Stimulated activated CD8-positive, alpha-beta memory T cell treated with anti-CD3 and anti-CD28 coated beads, Interleukin-15, amount 100 ng/mL, for 24 hours (primary cell): ENCODE measurements at places on chromosomes 13 and 19.

DNA sequence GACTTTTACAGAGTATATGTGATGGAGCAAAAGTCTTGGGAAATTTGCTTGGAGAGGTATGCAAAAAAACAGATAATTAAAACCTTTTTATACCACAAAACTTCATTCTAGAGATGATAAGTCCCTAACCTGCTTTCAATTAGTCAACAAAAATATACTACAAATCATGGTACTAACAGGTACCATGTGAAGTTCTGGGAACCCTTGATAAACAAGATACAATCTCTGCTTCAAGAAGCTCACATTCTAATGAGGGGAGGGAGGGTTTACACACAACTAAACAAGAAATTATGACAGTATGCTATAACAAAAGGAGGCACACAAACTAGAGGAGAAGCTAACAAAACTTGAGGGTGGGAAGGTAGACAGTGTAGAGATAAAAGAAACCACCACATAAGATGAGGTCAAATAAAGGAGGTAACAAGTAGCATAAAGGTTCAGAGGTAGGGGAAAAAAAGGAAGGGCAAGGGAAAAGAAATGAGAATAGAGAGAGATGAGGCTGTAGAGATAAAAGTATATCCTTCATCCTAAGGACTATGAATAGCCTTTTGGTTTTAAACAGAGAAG is 91.4 kb downstream of the MYCBP2 start:
- no peak for DNase-seq

DNA sequence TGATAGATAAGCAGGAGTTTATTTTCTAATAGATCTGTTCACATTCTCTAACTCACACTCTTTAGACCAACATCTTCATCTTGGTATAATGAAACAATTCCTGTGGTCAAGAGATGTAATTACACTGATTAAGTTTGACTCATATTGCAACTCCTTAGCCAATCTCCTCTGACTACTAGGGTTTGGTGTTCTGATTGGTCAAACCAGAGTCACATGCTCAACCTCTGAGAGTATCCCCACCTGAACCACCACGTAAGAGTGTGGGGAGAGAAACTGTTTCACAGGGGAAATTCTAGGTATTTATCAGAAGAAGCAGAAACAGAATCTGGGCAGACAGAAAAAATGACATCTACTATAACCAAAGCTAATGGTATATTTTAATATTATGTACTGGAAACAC is 42.4 kb downstream of the UQCRFS1 start:
- no peak for DNase-seq

DNA sequence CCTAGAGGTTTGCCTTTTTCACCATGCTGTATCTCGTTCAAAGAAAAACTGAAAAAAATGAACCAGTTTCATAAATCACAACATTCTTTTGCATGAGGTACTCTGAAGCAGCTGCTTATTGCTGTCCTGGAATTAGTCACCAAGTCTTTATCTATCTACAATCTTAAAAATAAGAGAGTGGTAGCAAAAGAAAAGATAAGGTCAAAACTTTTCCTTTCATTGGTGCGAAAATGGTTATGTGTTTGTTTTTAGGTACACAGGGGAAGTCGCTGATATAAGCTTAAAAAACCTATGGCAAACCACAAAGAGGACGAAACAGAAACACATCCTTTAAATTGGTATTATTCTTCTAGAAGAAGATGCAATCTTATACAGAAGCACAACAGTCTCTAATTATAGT is 20.7 kb downstream of the OBI1 start:
- no peak for DNase-seq

DNA sequence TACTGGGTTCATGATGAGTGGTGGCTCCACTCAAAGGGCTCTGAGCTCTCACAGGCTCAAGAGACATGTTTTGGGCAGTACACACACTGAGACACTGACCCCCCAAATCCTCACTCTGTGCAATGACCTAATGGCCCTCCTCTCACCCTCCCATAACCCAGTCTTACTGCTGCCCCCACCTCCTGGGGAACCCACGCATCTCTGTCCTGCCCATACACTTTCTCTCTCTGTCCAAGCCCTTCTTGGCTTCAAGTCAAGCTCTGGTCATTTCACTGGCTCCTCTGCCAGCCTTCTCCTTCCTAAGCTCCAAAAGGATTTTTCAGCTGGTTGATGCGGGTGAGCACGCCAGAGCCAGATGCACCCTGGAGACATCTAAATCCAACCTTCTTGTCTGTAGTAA is 187.9 kb upstream of the TSHZ3 start:
- DNase-seq: no peak

DNA sequence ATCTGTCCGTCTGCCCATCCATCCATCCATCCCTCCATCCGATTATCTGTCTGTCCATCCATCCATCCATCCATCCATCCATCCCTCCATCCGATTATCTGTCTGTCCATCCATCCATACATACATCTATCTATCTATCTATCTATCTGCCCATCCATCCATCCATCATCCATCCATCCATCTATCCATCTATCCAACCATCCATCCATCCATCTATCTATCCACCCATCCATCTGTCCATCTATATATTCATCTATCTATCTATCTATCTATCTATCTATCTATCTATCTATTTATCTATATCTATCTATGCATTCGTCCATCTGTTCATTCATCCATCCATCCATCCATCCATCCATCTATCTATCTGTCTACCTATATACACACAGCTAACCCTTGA is 471.1 kb upstream of the ZNF507 start:
- no peak for DNase-seq

- no peak for DNase-seq
These were observed 66.3 kb upstream of the UFM1 start for GRCh38 chr13:38283346-38283745.

DNA sequence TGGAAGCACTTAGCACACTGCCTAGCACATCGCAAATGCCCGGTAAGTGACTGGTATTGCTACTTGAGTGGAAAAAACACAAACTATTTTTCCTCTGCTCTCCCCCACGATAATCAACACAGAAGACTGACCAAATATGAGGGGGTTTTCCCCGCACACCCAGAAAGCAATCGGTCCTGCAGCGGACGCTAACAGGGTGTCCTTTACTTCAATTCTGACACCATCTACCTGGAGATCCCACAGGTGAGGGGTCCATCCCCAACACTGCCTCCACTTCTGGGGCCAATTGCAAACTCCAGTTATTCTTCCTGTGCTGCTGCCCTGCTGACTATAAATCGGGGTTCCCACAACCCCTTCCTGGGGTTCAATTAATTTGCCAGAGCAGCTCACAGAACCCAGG is 26.2 kb upstream of the PLEKHF1 start:
- DNase-seq: no peak

- no peak for DNase-seq
These were observed 4.3 kb downstream of the CTU1 start for GRCh38 chr19:51103926-51104341.
